ENCODE measurements at places on chromosomes 2 and 18. TPM values are rescaled to one million over a fixed set of nuclear protein-coding genes. Genes with fewer than 3 reads are reported as not detected.

DNA sequence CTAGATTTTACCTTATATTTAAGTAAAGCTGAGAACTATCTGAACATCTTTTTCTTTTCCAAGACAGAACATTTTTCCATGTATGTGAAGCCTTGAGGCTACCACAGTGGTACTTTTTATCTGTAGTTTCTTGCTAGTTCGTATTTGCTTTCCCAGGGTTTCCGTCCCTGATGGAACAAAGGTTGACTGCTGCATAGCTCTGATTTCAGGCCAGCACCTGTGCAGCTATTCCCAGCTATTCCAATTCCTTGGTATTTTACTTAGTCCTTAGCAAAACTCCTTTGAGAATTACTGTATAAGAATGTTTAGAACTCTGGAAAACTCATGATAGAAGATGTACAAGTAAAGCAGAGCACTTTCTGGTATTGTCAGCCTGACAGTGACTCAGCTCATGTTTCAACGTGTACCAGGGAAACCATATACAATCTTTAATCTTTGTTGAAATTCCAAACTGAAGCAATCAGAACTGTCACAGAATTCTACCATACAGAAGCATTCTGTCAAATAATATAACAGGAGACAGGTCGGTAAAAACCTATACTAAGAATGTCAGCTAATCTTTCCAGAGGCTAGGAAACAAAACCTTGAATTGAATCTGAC lies 162.2 kb downstream of the PKP4 start:
- no peaks in the 10 kb centered on the region for H3K27me3 ChIP-seq
- H3K27ac ChIP-seq = no peak overlapping the region
- peaks cover 6% of the 10 kb centered on the region for H3K36me3 ChIP-seq
- no peak for DNase-seq

DNA sequence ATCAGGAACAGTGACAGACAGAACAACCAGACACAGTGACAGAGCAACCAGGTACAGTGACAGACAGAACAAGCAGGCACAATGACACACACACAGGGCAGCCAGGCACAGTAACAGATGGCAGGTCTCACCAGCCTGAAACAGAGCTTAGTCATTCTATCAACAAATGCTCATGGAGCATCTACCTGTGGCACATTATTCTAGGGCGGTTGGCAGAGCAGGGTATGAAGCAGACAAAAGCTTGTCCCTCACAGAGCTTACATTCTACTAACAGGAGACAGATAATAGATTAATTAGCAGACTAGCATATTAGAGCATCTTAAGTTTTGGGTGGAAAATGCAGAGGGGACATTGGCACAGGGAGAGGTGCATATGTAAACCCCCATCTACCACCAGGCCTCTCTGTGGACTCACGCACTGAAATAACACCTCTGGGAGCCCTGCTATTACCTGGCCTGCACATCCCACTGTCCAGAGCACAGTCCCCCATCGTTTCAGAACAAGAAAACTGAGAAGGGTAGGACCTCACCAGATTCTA lies 64.1 kb upstream of the RAB6C start:
- no peaks in the 10 kb centered on the region for H3K27me3 ChIP-seq
- no peaks in the 10 kb centered on the region for H3K4me1 ChIP-seq
- DNase-seq = no peak
- no peak overlapping the region for H3K4me3 ChIP-seq
- H3K27ac ChIP-seq = no peak overlapping the region

- H3K4me3 ChIP-seq = no peak overlapping the region
- no peak overlapping the region for H3K27ac ChIP-seq
- H3K27me3 ChIP-seq = no peaks in the 10 kb centered on the region
- DNase-seq = no peak
These were observed 7.3 kb upstream of the VAPA start for GRCh38 chr18:9906481-9906880.

DNA sequence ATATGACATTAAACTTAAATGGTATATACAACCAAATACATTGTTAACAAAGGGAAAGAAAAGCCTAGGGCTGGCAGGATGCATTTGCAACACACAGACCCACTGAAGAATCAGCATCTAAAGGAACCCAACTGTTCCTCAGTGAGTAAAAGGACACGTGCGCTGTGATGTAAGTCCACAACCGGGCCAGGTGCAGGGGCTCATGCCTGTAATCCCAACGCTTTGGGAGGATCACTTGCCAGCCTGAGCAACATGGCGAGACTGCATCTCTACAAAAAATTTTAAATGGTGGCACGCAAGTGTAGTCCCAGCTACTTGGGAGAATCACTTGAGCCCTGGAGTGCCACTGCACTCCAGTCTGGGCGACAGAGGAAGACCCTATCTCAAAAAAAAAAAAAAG lies 3.9 kb downstream of the DTNB start:
- H3K36me3 ChIP-seq = no peaks in the 10 kb centered on the region
- no peak for DNase-seq
- H3K27ac ChIP-seq = no peak overlapping the region
- H3K27me3 ChIP-seq = no peaks in the 10 kb centered on the region

The TCF23 gene
- total RNA-seq = 0.03 TPM

The PRSS56 gene
- 0.18 TPM for total RNA-seq

The SCN2A gene
- not detected for total RNA-seq

The SPC25 gene
- 21.1 TPM for total RNA-seq

All from Panc1 (cell line).